ENCODE measurements at places on chromosomes 6 and 20.
A peak's percentile ranks its signal among the peaks of the same experiment; 100 is the strongest.

DNA sequence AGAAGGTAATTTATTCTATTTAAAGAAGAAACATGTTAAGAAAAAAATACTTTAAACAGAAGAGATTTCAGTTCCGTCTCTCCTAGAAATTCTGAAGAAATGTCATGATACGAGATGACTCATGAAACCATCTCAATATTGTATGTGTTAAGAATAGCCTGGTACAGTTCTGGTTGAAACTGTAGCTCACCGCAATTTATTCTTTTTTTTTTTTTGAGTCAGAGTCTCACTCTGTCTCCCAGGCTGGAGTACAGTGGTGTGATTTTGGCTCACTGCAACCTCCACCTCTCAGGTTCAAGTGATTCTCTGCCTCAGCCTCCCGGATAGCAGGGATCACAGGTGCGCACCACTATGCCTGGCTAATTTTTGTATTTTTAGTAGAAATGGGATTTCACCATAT lies 103.3 kb downstream of the ARHGAP18 start:
- no peak for DNase-seq

- DNase-seq: no peak
Measured at GRCh38 chr6:14082771-14083170, 34.8 kb upstream of the CD83 start.

DNA sequence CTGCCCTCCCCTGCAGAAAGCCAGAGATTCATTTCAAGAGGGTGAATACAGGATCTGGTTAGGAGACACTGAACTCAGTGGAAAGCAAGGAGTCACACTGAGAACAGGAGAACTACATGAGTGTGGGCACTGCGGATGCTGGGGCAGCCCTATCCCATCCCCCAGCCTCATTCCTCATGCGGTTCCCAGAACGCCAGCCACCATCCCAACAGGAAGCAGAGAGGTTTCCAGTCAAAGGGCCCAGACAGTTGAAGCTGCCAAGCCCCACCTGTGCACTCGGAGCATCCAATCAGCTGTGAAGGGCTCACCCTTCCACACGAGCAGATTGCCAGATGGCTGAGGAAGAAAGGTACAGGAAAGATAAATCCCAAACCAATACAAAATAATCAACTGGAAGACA lies 50.7 kb upstream of the PRND start:
- DNase-seq: no peak

DNA sequence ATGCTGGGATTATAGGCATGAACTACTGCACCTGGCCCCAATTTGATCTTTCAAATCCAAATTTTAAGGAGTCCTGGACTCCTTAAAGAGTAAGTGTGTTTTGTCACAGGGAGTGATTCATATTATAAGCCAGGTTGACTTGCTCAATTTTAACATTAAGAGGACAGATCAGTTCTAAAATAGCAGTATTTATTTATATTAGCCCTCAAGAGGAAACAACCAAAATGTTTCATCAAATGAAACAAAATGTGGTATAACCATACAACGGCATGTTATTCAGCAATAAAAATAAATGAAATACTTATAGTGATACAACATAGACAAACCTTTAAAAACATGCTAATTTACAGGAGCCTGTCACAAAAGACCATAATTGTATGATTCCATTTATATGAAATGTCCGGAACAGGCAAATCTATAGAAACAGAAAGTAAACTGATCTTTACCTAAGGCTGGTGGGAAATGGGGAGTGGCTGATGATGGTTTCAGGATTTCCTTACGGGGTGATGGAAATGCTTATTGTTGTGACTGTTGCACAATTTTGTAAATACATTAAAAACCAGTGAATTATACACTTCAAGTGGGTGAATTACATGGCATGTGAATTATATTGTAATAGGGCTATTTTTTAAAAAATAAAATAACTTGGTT lies 637.4 kb downstream of the MMUT start:
- no peak for DNase-seq

DNA sequence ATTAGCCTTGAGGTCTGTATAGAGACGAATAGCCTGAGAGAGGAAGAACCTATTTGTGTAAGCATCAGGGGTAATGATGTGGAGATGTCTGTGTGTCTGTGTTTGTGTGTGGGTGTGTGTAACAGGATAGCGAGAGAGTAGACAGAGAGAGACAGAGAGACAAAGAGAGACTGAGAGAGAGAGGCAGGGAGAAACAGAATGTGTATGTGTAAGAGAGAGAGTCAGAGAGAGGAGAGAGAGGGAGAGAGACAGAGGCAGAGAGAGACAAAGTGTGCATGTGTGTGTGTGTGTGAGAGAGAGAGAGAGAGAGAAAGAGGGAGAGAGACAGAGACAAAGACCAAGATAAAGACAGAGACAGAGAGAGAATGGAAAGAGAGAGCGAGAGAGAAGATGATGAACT lies 396.1 kb downstream of the PAX1 start:
- DNase-seq: no peak

DNA sequence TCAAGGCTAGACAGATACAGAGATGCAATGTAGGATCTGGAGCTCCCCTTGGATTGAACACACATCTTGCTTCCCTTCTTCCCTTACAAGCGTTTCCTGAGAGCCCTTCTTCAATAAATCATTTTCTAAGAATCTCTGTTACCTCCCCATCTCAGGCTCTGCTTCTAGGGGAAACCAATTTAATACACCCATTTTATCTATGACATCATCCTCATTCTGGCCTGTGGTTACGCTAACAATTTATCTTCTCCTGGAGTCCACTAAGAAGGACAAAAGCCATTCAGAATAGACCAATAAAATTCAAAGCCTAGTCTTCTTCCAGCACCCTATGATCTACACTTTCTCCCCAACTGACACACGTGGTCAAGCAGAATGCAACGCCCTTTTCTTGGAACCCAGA lies 390.1 kb downstream of the PLCB1 start:
- DNase-seq: no peak

- no peak for DNase-seq
Measured at GRCh38 chr6:125839471-125839870, 48.7 kb downstream of the NCOA7 start.

- no peak for DNase-seq
Measured at GRCh38 chr6:109912952-109913351, 65.2 kb upstream of the GPR6 start.

GRCh38 chr20:12928358-12928754 lies 80.4 kb upstream of the SPTLC3 start:
- no peak for DNase-seq

DNA sequence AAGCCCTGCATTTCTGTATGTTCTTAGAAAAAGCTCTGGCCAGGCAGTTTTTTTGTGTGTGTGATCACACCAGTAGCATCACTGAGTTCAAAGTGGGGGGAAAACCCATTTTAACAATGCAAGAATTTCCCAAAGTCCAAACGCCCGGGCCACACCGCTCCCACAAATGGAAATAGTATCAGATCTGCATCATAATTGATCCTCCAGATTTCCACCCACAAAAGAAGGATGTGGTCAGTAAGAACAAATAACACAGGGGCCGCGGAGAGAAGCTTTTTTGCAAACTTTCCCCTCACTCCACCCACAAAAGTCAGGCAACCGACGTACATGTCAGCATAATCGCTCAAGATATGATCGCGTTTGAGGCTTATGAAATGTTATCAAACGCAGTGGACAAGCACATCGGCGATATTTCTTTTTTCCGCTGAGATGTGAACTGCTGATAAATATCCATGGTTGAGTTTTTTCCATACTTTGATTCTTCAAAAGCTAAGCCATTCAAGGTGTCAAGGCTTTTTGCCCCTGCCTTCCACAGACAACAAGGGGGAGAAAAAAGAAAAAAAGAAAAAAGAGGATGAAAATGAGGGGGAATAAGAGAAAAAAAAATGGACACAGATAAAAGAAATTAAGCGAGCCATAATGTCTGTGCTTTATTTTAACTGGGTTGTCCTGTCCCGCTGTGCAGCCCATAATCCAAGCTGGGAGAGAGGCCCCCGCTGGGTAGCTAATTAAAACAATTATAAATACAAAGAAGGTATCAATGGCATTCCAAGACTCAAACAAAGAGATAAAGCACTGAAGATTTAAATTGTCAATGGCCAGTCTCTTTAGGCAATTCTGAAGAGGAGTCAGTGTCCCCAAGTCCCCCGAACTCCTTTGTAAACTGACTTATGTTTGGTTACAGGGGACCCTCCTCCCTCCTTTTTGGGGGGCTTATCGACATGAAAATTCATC lies 143.5 kb downstream of the ZFP64 start:
- DNase-seq: no peak

- DNase-seq: no peak
Measured at GRCh38 chr6:150987371-150987828, 121.9 kb downstream of the MTHFD1L start.

DNA sequence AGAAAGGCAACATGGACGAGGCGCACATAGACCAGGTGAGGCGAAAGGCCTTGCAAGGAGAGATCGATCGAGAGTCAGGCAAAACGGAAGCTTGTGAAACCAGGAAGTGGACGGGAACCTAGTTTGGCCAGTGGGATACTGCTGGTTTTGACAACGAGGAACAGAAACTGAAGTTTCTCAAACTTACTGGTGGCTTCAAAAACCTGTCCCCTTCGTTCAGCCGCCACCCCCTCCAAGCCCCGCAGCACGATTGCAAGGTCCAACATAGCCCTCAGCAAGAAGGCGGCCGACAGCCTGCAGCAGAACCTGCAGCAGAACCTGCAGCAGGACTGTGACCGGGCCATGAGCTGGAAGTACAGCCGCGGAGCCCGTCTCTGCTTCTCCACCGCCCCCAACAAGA lies 238.0 kb downstream of the KHDC1L start:
- DNase-seq: no peak

- no peak for DNase-seq
Measured at GRCh38 chr20:63808145-63808724, 22.8 kb downstream of the ZBTB46 start.

GRCh38 chr6:137488150-137489045 lies 5.8 kb downstream of the OLIG3 start:
- DNase-seq: no peak

GRCh38 chr20:49769048-49769581 lies 43.5 kb upstream of the SLC9A8 start:
- DNase-seq: no peak

GRCh38 chr6:105620878-105621277 lies 218.0 kb upstream of the PREP start:
- DNase-seq: no peak

GRCh38 chr6:39998126-39998525 lies 63.9 kb upstream of the MOCS1 start:
- no peak for DNase-seq

GRCh38 chr20:62482146-62482809 lies 6.5 kb upstream of the GATA5 start:
- no peak for DNase-seq

- no peak for DNase-seq
Measured at GRCh38 chr20:62359043-62359490, 8.0 kb downstream of the LAMA5 start.

DNA sequence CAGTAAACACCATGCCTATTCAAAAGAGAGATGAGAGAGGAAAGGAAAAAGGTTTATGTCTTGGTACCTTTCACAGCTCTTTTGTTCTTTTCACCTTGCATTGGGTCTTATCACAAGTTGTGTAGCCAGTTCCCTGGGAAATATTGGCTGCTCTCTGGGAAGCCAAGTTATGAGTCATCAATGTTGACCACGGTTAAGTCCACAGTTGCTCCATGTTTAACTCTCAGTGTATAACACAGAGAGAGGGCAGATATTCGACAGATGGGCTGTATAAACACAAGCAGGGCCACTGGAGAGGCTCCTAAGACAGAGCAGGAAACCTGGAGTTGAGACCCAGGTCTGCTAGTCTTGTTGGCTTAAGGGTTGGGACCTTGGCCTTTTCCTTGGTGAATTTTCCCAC lies 718.6 kb downstream of the QKI start:
- DNase-seq: no peak

- no peak for DNase-seq
Measured at GRCh38 chr6:41291717-41292116, 5.2 kb upstream of the TREM1 start.

DNA sequence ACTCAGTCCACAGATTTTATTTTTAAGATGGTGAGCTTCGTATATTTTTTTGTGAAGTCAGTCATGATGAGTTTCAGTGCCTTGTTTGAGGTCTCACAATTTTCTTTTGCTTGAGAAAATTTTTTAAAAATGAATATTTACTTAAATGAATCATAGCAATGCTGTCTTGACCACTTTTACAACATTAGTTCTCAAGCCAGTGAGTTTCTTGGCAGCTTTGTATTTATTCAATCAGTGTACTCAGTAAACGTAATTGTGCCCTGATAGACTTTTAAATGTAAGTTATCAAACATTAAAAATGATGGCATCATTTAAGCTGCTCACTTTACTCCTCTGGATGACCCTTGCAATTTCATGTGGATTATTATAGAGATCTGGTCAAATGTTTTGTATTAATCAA lies 261.4 kb downstream of the KHDC1L start:
- no peak for DNase-seq

- no peak for DNase-seq
Measured at GRCh38 chr20:63497946-63498935, 642 bp downstream of the EEF1A2 start.

- DNase-seq: peak; percentile 81
Measured at GRCh38 chr20:433300-433975, 25.3 kb downstream of the RBCK1 start.

DNA sequence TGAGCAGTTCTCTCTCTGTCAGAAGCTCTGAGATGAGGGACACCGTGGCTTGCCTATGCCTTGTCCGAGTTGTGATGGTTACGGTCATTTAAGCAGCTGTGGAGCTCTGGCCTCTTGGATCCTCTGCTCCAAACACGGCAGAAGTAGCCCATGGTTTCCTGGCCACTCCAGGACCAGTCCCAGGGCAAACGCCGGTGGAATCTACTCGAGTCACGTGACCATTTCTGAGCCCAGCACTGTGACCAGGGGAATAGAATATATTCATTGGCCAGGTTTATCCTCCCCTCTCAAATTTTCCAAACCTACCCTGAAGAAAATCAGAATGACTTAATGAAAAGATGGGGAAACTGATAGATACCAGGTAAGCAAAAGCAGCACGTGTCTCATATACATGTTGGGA lies 152.8 kb downstream of the TTLL2 start:
- no peak for DNase-seq

- no peak for DNase-seq
Measured at GRCh38 chr6:161465403-161465802, 191.5 kb upstream of the AGPAT4 start.

DNA sequence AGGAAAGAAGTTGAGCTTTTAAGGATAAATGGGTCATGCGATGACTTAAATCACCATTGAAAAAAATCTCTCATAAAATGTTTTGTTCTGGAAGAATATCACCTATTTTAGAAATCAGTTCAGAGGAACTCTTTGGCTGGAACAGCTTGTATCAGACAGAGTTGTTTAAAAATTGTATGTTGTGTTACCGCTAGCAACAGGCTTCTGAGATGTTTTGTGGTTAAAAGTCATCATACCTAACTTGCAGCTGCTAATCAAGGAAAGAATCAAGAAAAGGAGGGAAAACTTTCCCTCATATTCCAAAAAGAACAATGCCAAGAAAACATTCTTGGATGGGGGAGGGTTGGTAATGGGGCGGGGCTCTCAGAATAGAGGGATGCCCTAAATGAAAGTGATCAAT lies 220.7 kb upstream of the CITED2 start:
- DNase-seq: no peak

DNA sequence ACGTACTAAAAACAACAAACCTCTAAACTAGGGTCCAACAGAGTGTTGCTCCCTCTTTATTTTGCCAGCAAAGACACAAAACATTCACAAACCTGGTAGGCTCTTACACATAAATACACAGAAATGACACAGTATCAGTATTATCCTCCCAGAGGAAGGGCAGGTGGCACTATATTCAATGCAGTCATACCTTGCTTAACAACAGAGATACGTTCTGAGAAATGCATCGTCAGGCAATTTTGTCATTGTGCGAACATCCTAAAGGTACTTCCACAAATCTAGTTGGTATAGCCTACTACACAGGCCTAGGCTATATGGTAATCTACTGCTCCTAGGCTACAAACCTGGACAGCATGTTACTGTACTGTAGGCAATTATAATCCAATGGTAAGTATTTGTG lies 9.6 kb downstream of the ZBTB2 start:
- DNase-seq: no peak

Measured in stimulated activated CD4-positive, alpha-beta T cell treated with anti-CD3 and anti-CD28 coated beads, Interleukin-2, amount 100 ng/mL, for 4 hours (primary cell).